ENCODE measurements at places on chromosomes 13 and 19.

DNA sequence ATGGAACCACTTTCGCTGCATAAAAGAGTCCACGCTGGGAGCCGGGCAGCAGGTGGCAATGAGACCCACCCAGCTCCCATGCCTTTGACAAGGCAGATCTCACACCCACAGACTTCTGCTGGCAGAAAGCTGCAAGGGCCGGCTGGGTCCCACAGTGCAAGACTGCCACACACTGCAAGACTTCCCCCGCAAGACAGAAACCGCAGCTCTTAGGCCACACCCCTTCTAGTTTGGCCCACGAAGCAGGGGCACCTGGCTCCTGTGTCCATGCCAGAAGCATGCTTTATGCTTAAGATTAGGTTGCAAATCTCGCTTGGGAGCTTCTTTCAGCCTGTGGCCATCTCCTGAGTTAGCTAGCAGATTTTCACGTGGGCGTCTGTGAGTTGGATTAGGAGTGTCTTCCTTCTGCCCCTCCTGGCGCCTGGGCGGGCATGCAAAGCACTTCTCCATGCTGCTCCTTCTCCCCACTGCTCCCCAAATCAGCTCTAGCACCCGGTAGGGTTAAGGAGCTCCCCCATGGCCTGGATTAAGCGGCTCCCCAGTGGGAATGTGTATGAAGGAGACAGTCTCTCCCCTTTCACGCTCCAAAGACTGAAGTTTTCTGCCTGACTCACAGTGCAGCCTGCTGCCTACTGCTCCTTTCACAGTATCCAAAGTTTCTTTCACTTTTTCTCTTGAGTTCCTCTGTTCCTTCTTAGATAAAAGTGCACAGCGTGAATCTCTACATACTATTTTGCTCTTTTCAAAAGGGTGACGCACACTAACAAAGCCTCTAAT lies 17.7 kb downstream of the GPC6 start:
- no peak for DNase-seq

GRCh38 chr13:34357435-34358232 lies 539.7 kb downstream of the RFC3 start:
- no peak for DNase-seq

DNA sequence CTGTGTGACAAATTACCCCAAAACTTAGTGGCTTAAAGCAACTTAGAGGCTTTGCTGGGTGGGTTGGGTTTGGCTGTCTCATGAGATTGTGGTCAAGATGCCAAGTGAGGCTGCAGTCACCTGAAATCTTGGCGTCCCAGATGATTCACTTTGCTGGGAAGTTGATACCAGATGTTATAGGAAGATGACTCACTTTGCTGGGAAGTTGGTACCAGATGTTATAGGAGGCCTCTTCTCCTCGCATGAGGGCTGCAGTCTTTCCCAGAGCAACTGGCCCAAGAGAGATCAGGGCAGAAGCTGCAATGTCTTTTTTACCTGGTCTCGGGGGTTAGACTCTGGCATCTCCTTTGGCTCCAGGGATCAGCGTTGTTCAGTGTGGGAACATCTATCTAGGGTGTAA lies 16.8 kb downstream of the TEX29 start:
- no peak for DNase-seq

GRCh38 chr19:48295458-48295857 lies 25.6 kb downstream of the ZNF114 start:
- DNase-seq, result no peak

DNA sequence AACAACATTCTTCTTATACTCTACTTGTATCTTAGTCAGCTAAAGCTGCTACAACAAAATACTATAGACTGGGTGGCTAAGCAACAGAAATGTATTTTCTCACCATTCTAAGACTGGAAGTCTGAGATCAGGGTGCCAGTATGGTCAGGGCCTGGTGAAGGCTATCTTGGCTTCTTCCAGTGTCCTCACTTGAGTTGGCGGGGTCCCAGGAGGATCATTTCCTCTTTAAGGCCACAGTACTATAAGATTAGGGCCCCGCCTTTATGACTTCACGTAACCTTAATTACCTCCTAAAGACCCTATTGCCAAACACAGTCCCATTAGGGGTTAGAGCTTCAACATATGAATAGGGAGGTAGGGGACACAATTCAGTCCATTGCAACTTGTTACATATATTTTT lies 30.7 kb upstream of the DOCK9 start:
- no peak for DNase-seq

DNA sequence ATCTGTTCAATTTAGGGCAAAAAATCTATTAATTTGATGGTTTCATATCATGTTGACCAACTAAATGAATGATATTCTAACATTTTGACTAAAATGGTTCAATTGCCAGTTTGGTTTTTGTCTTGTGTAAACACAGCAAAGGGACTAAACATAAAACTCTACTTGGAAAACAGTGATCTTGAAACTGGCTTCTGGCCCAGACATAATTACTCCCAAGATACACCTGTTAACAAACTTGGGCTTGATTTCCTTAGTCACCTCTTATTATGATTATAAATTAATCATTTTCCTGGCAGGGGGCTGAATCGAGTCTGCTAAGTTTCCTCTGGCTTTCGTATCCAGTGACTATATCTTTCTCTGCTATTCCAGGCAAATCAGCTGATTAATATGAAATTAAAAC lies 78.0 kb upstream of the OXGR1 start:
- DNase-seq, result no peak

- no peak for DNase-seq
Measured at GRCh38 chr13:23574421-23575145, 4.4 kb downstream of the TNFRSF19 start.

DNA sequence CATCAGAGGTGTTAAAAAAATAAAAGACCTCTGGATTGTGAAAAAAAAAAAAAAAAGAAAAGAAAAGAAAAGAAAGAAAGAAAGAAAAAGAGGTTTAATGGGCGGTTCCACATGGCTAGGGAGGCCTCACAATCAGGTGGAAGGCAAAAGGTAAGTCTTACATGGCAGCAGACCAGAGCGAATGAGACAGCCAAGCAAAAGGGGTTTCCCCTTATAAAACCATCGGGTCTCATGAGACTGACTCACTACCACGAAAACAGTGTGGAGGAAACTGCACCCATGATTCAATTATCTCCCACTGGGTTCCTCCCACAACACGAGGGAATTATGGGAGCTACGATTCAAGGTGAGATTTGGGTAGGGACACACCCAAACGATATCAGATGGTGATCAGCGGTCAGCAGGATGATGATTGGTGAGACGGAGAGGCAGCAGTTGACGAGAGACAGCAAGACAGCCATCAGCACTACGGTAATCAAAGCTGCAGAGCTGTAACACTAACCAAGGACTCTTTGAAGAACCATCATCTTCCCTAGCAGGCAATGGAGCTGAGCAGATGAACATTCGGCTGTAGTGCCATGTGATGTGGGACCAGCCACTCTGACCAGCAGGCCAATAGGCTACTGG lies 3.9 kb upstream of the CD209 start:
- peak; percentile 50 for DNase-seq

DNA sequence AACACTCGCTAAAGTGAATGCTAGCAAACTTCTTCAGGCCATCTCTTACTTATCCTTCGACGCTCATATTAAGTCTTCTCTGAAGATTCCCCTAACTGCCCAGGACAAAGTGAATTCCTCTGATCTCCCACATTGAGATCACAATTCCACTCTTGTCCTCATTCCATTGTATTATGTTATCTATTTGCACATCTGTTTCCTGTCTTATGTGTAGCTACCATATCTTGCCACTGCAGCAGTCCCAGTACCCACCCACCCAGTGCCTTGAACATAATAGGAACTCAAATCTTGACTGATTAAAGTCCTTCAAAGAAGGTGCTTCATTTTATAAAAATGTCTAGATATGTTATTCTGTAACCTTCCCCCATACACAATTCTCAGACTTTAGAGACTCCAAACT lies 702.3 kb downstream of the DIAPH3 start:
- DNase-seq, result no peak

DNA sequence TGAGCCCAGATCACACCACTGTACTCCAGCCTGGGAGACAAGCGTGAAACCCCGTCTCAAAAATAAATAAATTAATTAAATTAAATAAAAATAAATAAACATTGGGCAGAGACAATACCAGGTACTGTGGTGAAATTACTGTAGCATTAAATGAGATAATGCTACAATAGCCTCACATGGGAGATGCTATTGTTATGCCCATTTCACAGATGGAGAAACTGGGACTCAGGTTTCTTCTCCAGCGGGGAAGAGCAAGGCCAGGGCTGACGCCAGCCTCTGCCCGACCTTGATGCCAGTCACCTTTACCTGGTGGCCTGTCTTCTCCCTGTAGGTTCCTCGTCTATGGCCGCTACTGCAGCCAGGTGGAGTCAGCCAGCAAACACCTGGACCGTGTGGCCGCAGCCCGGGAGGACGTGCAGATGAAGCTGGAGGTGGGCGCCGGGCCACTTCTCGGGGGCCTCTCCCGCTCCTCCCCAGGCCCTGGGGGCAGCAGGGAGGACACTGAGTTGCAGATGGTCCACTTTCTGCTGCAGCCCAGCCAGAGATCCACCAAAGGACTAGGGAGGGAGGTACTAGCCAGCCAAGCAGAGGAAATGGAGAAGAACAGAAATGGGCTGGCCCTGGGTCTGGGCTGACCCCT lies 53.9 kb downstream of the VAV1 start:
- no peak for DNase-seq

- DNase-seq, result no peak
Measured at GRCh38 chr19:12272980-12273901, 21.4 kb downstream of the ZNF44 start.

DNA sequence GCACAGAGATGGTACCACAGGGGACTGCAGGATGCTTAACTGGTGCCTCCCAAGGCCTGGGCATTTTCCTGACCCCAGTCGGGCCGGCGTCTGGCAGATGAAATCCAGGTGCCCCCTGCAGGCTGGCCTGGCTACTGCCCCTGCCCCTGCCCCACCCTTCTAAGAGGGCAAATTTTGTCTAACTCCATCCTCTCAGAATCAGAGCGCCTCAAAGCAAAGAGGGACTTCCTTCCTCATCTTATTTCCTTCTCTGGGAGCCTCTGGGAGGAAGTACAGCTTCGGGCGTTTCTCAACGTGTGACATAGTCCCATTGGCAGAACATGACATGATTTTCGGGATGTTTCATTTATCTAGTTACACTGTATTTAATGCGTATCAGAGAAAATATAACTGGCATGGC lies 2.7 kb downstream of the PRKACA start:
- DNase-seq, result peak; percentile 28

- DNase-seq, result no peak
Measured at GRCh38 chr13:73757481-73758233, 376.5 kb downstream of the KLF12 start.

DNA sequence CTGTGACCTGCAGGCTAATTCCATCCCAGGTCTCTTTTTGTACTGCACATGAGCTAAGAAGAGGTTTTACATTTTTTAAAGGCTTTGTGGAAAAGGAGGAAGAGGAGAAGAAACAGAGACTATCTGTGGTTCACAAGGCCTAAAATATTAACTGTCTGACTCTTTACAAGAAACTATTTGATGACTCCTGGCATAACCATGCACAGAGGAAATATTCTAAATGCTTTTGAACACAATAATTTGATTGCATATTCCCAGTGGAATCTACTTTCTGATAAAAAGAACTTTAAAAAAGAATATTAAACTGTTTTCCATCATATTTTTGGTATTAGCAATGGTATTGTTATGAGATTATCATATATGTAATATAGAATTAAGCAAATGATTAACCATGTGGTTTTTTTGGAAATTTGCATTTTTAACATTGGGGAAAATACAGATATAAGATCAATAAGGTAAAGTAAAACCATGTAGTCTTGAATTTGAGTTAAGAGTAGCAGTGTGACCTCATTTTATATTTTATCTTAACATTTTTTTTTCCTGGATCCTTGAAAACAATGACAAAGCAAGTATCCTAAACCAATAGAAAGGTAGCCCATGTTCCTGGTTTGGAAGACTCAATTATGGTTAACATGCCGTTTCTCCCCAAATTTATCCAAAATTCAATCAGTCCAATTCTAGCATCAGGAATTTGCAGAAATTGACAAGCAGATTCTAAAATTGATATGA lies 251.0 kb downstream of the UQCRFS1 start:
- DNase-seq, result no peak

DNA sequence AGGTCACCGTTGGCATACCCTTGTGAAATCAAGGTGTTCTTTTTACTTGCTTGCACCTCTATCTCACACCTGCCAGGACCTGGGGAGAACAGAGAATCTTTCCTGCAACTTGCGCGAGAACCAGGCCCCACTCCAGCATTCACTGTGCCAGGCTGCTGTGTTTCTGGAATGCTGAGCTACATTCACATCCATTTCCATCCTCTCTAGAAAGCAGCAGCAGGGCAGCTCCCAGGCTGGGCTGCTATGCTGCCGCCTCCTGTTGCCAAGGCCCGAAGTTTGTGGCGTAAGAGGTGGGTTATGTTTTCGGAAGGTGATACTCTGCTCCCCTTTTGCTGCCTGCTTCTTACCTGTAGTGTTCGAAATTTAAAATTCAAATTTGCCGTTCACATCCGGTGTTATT lies 464.1 kb downstream of the KLF5 start:
- no peak for DNase-seq

DNA sequence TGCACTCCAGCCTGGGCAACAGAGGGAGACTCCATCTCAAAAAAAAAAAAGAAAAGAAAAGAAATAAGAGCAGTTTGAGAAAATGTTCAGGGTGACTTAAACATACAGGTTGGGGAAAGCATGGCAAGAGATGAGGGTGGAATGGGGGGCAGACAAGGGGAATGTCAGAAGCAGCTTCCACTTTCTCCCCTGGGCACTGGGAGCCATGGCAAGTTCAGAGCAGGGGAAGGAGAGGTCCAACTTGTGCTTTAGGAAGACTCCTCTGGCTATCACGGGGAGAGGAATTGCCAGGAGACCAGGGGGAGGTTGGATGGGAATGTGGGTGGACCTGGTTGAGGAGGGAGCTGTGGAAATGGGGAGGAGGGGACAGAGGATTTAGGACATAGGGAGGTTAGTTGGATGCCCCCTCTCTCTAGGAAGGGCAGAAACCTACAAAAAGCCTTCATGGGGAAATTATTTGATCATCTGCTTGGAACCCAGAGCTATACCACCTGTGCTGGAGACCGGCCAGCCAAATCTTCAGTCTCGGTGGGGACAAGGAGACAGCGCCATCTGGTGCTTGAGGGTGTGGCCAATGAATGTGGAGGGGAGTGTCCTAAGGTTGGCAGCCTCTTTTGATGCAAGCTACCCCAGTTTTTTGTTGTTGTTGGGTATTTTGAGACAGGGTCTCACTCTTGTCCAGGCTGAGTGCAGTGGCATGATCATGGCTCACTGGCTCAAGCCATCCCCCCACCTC lies 7.3 kb upstream of the STRN4 start:
- DNase-seq, result peak; percentile 70

GRCh38 chr19:46408664-46409039 lies 4.7 kb downstream of the CCDC8 start:
- DNase-seq, result no peak

DNA sequence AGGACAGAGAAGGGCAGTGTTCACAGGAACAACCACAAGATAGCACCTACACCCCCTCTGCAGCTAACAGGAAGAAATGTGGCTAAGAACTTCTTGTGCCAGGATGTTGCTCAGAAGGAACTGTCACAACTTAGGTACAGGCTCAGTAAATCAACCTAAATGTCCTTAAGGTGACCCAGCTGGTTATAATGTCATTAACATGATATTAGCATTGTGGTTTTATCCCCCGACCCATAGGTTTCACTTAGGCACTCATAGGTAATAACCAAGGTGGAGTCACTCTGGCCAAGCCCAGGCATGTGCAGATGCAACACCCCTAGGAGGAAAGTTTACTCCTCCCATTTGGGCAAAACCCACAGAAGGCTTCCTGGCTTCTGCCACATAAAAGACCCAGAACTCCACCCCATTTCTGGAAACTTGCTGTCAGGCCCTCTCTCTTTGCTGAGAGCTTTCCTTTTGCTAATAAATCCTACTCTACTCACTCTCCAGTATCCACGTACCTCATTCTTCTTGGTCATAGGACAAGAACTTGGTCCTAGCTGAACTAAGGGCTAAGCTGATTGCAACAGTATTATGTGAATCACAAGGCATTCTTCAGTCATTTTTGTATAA lies 951.3 kb downstream of the SLITRK5 start:
- no peak for DNase-seq

Data from memory B cell (primary cell).